ENCODE measurements at places on chromosomes 5 and 9. TPM values are rescaled to one million over a fixed set of nuclear protein-coding genes. Genes with fewer than 3 reads are reported as not detected.

Gene QRFP
- total RNA-seq = not detected

Gene NCS1
- 13.7 TPM for total RNA-seq

Gene NPDC1
- total RNA-seq = 0.22 TPM

Gene TIMD4
- total RNA-seq = not detected

Gene TBC1D13
- total RNA-seq = 25.6 TPM

Gene ANKRD18B
- total RNA-seq = 0.79 TPM
